ENCODE measurements at places on chromosomes 13 and 19. TPM values are rescaled to one million over a fixed set of nuclear protein-coding genes. Genes with fewer than 3 reads are reported as not detected.

RUVBL2 gene
- total RNA-seq, result 118 TPM

CEACAM21 gene
- 1.1 TPM for total RNA-seq

FXYD3 gene
- 2.8 TPM for total RNA-seq

LGI4 gene
- 15.9 TPM for total RNA-seq

IGFL2 gene
- total RNA-seq, result not detected

- no peak for DNase-seq
Observed at GRCh38 chr13:113148940-113149503, 9.4 kb upstream of the PROZ start.

GRCh38 chr13:22014469-22014868 is 343.6 kb downstream of the FGF9 start:
- no peak for DNase-seq

DNA sequence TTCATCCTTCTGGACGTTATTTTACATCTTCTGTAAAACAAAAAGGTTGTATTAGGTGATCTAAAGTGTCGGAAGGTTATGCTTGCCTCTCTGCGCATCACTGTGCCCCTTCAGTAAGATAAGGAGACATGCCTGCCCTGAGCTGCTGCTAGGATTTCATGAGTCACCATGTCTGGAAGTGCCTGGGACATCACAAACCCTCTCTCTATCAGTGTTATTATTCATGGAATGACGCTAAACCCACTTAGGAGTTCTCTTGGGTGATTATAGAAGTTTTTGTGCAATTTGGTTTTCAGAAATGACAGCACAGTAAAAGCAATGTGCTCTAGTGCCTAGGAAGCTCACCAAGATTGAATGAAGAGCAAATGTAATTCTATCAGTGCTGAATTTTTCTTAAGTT is 617.7 kb downstream of the DCT start:
- DNase-seq, result no peak

- DNase-seq, result no peak
Observed at GRCh38 chr13:108313382-108313781, 43.9 kb downstream of the TNFSF13B start.

DNA sequence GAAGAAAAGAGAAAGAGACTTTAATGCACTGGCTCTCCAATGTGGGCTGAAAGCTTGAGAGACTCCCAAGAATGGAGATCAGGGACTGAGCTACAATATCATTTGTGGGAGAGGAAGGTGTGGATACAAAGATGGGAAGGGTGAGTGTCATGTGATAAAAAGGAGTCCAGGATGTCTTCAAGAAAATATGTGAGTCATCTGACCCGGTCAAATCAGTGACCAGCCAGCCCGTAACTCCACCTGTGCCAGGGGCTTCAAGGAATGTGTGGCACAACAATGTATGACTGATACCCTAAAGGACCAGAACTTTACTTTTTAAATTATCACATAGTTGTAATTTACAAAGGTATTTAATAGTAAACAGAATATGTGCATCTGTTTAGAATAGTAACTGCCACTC is 97.2 kb downstream of the DOCK9 start:
- no peak for DNase-seq

DNA sequence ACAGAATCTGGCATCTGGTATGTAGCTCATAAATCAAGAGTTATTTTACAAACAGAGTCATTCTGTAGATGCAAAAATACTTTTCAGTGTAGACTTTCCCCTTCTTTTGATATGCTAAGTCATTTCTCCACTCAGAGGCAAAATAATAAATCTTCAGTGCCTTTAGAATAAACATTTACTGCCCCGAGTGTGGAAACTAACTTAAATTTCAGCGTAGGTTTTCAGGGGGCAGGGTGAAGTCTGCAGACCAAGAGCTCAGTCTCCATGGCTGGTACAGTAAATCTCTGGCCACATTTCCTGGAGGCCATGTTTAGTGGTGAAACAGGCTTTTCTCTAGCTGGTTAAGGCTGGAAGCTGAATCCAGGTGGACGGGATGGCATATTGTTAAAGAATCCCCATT is 13.1 kb upstream of the ADPRHL1 start:
- DNase-seq, result no peak

Measured in neural crest cell (in vitro differentiated cells).